C1 segment of cervical spinal cord (tissue), 14 donors: ENCODE measurements at places on chromosomes 11 and 22.

DNA sequence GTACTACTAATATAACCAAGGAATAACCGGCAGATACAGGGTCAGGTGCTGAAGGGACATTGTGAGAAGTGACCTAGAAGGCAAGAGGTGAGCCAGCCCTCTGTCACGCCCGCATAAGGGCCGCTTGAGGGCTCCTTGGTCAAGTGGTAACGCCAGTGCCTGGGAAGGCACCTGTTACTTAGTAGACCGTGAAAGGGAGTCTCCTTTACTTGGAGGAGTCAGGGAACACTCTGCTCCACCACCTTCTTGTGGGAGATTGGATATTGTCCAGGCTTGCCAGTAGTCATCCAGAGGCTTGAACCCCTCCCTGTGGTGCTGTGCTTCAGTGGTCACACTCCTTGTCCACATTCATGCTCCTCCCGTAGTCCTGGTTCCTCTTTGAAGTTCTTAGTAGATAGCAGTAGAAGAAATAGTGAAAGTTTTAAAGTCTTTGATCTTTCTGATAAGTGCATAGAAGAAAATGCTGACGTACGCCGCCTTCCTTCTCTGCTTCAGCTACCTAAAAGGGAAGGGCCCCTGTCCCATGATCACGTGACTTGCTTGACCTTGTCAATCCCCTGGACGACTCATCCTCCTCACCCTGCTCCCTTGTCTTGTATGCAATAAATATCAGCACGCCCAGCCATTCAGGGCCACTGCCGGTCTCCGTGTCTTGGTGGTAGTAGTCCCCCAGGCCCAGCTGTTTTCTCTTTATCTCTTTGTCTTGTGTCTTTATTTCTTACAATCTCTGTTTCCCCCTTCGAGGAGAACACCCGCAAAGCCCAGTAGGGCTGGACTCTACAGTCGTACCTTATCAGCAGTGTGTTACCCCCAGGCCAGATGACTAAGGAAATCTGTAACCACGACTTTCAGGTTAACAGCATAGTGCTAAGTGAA, 6.1 kb downstream of the NUP50 start:
- DNase-seq, result no peak

GRCh38 chr22:43044290-43044712, 29.4 kb upstream of the PACSIN2 start:
- no peak for DNase-seq

- DNase-seq, result no peak
Observed at GRCh38 chr11:16408619-16409018, 52.3 kb upstream of the SOX6 start.

DNA sequence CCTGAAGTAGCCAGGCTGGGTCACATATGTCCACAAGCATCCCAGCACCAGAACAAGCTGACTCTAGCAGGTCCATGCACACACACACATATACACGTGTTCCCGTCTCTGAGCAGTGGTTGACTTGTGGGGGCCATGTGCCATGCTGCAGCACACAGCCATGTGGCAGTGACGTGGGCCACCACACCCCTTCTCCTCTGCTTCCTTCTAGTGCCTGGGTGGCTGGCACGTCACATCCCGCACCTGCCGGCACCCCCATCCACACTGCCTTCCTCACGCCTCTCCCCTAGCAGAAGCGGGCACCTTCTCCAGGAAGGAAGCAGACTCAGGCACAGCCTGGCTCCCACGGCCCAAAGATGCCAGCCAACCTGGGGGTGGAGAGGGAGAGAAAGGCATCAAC, 9.5 kb downstream of the SYT7 start:
- DNase-seq, result no peak

DNA sequence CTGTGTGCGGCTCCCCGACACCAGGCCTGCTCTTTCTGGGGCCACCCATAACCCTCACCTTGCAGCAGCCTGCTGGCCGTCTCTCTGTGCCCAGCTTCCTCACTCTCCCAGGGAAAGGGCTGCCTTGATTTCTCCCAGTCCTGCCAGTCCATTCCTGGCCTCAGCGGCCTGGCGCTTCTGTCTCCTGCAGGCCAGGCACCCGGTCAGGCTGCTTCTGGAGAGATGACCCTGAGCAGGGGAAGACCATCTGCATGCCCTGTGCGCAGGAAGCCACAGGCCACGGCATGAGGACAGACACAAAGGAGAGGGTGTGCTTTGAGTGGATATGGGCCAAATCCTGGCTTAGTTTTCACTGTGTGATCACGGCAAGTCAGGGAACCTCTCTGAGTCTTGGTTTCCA, 86.2 kb downstream of the TSPAN18 start:
- DNase-seq, result no peak

DNA sequence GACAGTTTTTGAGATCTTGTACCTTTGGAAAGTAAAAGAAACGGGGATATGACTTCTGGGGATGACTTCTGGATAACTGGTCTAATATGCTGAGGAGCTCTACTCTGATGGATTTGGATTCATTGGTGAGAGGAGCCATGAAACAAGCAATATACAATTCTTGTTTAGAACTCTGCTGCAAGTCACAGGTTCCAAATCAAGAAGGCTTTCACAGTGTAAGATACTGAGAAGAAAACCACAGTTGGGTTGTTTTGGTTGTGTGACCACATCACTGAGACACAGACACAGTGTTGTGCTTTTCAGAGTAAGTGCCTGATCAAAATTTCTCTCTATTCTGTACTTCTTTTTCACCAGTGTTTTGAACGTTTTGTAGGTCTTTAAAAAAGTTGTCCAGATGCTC, 13.1 kb upstream of the UCP2 start:
- no peak for DNase-seq

DNA sequence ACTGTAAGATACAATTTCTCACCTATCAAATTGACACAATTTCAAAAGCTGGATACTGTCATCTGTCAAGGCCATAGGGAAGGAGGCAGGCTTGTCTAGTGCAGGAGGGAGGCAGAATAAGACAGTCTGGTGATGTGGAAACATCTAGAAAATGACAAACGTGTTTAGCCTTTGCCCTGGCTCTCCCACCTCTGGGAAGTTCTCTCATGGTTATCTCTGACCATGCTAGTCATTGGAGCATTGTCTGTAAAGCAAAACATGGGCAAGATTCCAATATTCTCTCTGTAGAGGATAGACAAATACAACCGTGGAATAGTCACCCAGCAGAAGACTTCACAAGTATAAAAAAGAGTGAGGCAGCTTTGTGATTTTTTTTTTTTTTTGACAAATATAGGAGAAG, 9.1 kb upstream of the SERHL2 start:
- no peak for DNase-seq

- no peak for DNase-seq
Observed at GRCh38 chr11:78860720-78861422, 286.2 kb upstream of the NARS2 start.

DNA sequence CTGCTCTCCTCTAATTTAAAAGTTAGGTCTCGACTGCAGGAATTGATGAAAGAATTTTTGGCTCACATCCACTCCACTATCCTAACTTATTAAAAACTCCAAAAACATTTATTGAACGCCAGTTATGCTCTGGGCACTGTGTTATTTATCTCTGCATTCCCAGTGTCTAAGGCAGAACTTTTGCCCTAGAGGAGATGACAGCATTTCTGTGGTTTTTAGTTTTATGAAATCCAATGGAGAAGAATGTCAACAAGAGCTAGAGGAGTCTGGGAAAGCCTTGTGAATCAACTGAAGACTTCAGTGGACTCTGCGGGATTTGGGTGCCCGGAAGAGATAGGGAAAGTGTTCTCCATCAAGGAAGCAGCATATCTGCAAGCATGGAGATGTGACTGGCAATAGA, 217.0 kb upstream of the PGR start:
- DNase-seq, result no peak

GRCh38 chr22:36424901-36425579, 37.3 kb upstream of the MYH9 start:
- no peak for DNase-seq

DNA sequence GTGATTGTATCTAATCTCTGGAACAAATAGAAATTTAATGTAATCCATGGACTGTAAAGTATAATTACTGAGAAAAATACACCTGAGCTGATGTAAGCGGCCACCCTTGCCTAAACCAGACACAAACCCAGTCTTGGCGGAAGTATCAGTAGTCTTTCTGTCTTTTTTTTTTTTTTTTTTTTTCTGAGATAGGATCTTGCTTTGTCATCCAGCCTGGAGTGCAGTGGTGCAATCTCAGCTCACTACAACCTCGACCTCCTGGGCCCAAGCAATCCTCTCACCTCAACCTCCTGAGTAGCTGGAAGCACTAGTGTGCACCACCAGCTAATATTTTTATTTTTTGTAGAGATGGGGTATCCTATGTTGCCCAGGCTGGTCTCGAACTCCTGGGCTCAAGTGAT, 5.5 kb upstream of the CXCR5 start:
- DNase-seq, result no peak

GRCh38 chr11:26149585-26149984, 182.3 kb upstream of the ANO3 start:
- no peak for DNase-seq

- no peak for DNase-seq
Observed at GRCh38 chr11:14026961-14027360, 64.4 kb downstream of the SPON1 start.

DNA sequence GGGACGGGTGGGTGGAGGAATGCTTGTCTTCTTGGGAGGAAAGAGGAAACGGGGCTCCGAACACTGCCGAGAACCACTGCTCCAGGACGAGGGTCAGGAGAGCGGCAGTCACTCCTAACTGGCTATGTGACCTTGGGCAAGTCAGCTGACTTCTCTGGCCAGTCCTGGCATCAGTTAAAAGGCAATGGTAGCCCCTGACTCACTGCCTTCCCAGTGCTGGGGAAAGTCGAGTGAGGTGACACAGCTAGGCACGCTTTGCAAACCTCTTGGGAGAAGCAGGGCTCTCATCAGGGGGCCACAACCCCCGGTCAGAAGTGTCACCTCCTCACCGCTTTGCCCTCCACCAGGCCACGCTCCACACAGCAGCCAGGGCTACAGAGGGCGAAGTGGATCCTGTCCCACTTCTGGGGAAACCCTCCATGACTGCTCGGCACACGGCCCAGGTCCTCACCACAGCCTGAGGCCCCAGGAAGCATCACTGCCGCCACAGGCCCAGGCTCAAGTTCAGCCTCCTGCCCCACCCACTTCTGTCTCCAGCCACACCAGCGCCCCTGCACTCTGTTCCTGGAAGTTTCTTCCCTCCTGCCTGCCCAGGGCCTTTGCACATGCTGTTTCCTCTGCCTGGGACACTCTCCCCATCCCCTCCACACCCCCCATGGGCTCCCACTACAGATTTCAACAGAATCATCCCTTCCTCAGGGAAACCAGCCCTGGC, 16.3 kb downstream of the IL2RB start:
- no peak for DNase-seq

- DNase-seq, result no peak
Observed at GRCh38 chr22:49090853-49091135, 736.9 kb downstream of the BRD1 start.
